ENCODE measurements at places on chromosomes 3 and 15.

- no peak for DNase-seq
These were observed 146.3 kb downstream of the ALCAM start for GRCh38 chr3:105513042-105513441.

DNA sequence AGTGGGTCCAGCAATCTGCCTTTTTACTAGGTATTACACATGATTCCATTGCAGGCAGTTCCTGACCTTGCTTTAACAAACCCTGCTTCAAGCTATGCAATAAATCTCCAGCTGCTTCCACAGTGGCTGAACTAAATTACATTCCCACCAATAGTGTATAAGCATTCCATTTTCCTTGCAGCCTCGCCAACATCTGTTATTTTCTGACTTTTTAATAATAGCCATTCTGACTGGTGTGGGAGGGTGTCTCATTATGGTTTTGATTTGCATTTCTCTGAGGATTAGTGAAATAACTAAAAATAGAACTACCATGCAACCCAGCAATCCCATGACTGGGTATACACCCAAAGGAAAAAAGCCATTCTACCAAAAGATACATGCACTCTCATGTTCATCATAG lies 36.4 kb upstream of the DNAJC13 start:
- DNase-seq: no peak

DNA sequence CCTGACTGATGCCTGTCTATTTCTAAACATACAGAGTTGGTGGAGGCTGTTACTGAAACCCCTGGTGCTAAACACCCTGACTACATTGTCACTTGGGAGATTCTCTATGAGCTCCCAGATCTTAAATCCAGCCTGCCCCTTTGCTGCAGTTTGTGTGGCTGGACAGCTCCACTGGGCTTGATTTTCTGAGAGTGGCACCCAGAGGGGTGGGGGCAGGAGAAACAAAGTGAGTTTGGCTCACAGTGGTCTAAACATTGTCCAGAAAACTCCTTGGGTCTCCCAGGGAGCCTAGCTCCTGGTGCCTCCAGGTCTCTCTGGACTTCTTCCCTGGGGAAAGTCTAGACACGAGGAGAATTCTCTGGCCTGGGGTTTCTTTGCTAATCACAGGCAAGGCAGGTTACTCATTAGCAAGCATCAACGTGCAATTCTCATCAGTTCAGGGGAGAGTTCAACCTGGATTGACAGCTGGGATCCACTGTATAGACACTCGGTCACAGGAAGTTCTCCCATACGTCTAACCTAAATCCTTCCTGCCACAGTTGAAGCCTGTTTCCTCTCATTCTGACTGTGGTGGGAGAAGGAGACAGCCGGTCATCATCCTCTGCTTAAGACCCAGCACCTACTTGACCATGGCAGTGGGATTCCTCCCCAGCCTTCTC lies 7.1 kb upstream of the DLL4 start:
- DNase-seq: no peak

GRCh38 chr15:70097063-70097320 lies 725 bp downstream of the TLE3 start:
- DNase-seq: no peak

- no peak for DNase-seq
These were observed 63.4 kb upstream of the LINGO1 start for GRCh38 chr15:77695961-77696582.

DNA sequence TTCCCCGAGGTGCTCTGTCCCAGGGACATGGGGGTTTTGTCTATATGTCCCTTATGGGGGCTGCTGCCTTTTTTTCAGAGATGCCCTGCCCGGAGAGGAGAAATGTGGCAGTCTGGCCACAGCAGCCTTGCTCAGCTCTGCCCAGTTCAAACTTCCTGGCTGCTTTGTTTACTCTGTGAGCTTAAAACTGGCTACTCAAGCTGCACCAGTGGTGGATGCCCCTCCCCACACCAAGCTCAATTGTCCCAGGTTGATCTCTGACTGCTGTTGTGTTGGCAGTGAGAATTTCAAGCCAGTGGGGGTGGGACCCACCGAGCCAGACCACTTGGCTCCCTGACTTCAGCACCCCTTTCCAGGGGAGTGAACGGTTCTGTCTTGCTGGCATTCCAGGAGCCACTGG lies 188.9 kb downstream of the STXBP5L start:
- no peak for DNase-seq

DNA sequence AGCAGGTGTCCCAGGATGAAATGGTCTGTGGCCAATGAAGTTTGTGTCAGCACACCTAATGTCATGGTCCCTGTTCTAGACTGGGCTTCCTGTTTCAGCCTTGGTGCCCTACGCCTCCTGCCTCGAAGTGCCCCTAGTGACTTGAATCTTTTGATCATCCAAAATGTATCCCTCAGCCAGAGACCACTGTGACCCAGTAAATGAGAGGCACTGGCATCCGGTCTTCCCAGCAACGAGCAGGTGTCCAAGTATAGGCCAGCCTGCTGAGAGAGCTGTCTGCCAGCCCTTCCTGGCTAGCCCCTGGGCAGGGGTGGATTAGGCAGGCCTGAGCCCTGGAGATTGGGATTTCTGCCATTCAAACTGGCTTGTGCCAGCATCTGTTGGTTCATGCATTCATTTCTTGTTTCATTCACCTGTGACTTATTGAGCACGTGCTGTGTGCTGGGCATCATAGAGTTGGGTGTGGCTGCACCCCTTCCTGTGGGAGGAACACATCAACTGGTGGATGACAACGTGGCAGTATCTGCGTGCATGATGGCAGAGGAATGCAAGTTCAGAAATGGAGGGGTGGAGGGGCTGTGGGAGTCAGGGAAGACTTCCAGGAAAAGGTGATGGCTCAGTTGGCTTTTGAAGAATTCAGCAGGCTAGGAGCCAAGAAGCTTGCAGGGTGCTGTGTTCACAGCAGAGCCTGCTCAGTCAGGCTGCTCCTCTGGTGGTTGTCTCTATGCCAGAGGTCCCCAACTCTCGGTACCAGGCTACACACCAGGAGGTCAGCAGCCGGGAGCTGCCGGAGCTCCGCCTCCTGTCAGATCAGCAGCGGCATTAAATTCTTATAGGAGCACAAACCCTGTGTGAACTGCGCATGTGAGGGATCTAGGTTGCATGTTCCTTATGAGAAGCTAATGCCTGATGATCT lies 21.6 kb downstream of the ESYT3 start:
- no peak for DNase-seq

GRCh38 chr3:22371607-22372291 lies 620.7 kb upstream of the ZNF385D start:
- DNase-seq: no peak

DNA sequence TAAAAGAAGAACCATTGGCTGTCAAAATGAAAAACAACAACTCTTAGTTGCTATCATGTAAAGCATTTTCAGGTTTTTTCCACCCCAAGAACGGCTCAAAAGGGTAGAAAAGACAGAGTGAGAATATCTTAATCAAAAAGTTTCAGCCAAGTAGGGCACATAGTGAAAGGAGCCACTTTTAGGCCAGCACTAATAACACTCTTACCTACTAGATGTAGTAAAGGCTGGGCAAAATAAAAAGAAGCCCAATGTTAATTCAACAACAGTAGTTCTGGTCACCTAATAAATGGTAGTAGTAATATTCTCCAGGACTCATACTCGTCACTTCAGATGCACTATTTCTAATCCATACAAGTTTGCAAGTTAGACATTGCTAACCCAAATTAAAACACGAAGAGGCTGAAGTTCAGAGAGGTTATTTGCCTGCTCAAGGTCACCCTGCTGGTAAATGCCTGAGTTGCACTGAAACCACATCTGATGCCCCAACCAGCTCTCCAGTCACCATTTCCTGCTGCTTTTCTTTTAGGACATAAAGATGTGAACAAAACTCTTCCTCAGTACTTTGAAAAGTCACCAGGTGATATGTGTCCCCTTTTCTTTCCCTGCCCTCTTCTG lies 7.5 kb downstream of the GOLIM4 start:
- no peak for DNase-seq

- no peak for DNase-seq
These were observed 28.9 kb upstream of the LSAMP start for GRCh38 chr3:116474032-116474780.

GRCh38 chr15:89794627-89795241 lies 18.6 kb downstream of the MESP2 start:
- DNase-seq: no peak

DNA sequence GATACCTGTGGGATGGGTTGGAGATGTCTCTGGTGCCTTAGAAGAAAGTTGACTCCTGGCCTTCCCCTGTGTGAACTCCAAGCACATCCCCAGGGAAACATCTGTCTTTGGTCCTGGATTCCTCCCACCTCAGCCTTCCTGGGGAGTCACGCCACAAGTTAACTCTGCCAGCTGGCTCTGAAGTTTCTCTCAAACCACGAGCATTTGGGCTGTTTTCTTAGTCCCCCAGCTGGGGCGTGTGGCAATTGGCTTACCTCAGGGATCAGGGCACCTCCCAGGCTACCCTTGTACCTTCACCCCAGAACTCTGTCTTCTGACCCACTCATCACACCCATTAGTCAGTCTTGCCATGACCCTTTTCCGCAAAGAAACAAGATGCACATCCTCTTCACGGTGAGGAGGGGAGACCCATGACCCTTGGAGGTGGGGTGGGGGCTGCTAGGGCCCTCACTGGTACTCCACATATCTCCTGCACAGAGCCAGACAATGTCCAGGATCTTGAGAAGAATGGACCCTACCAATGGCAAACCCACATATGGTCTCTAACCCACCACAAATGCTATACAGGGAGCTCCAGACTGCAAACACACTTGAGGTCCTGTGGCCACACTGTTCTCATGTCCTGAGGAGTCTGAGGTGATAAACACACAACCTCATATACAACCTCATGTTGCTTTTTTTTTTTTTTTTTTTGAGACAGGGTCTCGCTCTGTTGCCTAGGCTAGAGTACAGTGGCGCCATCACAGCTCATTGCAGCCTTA lies 3.9 kb downstream of the NEIL1 start:
- no peak for DNase-seq

GRCh38 chr3:16520970-16521881 lies 7.7 kb upstream of the RFTN1 start:
- DNase-seq: no peak

DNA sequence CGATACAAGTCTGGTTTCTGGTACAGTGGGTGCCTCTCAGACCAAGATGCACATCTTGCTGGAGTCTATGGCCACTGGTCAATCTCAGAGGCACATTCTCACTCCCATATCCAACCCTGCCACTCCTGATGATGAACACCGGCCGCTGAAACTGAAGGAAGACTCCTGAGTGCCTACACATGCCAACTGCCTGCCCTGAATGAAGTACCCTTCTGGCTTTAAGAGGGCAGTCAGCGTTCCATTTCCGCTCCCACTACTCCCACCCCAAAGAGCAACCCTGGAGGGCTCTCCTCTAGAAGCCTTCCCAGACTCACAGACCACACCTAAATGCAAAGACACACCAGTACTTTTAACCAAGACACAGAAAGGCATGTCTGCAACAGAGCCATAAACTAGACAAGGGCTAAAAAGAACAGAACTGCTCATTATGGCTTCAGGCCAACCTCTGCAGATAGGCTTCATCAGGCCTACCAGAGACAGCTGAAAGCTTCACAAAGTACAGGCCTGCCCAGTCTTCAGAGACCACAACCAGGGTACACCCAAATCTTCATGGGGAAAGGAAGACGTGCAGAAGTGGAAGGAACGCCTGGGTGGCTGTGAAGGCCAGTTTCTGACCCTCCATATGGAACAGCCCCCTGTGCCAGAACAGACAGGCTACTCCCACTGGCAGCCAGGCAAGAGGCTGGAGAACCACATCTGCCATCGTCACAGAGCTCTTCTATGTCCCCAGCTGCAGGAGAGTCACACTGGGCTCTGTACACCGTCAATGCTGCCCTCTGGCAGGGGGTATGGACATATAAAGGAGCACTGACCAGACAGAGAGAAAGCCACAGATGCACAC lies 14.3 kb downstream of the ANP32A start:
- no peak for DNase-seq

DNA sequence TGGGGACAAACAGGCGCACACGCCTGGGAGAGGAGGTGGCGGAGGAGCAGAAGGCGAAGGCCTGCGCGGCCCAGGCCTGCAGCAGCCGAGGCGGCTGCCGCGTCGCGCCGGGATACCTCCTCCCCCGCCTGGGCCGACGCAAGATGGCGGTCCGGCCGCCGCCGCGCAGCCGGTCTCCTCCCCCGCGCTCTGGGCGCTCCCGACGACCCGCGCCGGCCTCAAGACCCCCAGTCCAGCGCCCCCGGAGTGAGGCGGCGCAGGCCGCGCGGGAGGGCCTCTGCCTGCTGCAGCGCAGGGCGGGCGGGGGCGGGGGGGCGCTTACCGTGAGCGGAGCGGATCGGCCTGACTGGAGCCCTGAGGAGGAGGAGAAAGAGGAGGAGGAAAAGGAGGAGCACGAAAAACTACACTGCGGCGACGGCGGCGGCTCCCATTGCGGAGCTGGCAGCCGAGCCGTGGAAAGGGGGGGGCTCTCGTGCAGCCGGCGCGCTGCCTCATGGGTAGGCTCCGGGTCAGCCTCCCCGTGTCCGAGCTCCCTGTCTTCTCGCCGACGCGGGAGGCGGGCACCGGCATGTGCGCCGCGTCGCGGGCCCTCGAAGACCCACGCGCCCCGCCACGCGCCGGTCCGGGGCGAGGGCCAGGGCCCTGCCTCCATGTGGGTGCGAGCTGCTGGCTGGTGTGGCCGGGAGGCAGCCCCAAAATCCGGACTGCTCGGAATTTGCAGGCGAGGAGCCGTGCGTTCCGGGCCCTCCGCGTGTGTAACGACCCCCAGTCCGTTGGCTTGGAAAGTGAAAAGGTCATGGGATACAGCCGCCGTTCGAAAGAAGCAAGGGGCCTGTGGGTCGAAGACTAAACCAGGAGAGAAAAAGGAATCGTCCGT lies at the start of gene ZNF280D:
Gene ZNF280D (minus strand): TSS at position 374 of the 877 bp plus-strand sequence. CDS start 26,400 bp downstream, outside the sequence.
- peak; percentile 83 for DNase-seq

DNA sequence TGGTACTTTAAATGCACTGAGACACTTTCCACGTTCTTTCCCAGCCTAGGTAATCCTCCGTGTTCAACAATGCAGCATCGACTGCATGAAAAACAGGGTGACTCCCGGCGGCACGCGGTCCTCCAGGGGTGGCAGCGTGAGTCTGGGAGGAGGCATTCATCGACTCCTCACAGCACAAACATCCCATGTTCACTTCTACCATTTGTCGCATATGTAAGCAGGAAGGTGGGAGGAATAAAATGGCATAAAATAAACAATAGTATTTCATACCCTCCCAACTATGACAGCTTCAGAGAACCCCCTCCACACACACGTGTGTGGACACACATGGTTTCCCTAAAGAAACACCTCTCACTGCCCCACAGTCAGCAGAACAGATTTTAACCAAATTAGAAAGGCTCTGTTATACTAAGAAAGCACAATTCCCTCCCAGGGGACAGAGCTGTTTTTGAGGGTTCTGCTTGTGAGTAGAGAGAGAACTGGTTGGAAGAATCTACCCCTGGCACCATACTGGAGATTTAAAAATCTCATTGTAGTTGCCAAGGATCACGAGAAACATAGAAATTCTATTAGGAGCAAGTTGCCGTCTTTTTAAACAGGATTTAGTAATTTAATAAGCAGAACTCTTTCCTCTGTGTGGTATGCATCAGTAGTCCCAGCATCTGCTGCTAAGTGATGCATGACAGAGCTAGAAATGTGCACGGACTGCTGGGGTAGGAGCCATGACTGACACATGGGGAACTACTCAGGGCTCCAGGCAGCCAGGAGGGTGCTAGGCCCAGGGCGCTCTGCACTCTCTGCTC lies 6.0 kb downstream of the FAM43A start:
- DNase-seq: no peak

- DNase-seq: no peak
These were observed 372.5 kb downstream of the TBL1XR1 start for GRCh38 chr3:176824811-176825210.

GRCh38 chr3:53401154-53401553 lies 53.8 kb upstream of the DCP1A start:
- no peak for DNase-seq

Data from mesenchymal stem cell (in vitro differentiated cells and primary cell).